Type B pancreatic cell (in vitro differentiated cells): ENCODE measurements at places on chromosomes 7 and 10. TPM values are rescaled to one million over a fixed set of nuclear protein-coding genes. Genes with fewer than 3 reads are reported as not detected.
A peak's percentile ranks its signal among the peaks of the same experiment; 100 is the strongest.

DNA sequence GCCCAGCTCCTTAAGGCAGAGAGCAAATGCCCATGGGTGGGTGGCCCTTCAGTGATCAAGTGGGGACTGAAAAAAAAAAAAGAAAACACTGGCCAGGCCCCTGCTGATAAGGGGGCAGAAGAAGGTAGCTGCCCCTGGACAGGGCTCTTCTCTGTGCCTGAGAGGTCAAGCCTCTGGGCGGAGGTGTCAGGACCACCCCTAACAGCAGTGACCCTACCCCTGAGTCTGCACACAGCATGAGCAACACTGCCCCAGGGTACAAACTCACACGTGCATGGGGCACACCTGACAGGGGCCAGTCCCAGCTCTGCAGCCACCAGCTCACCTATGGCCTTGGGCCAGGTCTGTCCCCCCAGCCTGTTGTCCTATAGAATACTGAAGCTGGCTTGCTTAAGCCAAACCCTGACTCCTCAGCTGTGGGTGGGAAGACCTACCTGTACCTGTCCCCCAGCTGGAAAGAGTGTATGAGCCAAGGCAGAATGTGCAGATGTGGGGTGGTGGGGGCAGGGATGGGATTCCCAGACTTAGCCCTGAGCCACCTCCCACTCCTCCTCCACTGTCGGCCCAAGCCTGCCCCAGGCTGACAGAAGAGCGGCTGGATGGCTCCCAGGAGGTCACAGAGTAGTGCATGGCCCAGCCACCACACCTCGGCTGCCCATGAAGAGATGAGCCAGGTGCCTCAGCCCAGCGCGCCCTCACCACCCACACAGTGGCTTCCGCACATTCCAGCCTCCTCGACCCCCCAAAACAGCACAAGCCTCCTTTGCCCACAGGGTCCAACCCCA is 23.7 kb downstream of the KCNH2 start:
- DNase-seq: no peak

DNA sequence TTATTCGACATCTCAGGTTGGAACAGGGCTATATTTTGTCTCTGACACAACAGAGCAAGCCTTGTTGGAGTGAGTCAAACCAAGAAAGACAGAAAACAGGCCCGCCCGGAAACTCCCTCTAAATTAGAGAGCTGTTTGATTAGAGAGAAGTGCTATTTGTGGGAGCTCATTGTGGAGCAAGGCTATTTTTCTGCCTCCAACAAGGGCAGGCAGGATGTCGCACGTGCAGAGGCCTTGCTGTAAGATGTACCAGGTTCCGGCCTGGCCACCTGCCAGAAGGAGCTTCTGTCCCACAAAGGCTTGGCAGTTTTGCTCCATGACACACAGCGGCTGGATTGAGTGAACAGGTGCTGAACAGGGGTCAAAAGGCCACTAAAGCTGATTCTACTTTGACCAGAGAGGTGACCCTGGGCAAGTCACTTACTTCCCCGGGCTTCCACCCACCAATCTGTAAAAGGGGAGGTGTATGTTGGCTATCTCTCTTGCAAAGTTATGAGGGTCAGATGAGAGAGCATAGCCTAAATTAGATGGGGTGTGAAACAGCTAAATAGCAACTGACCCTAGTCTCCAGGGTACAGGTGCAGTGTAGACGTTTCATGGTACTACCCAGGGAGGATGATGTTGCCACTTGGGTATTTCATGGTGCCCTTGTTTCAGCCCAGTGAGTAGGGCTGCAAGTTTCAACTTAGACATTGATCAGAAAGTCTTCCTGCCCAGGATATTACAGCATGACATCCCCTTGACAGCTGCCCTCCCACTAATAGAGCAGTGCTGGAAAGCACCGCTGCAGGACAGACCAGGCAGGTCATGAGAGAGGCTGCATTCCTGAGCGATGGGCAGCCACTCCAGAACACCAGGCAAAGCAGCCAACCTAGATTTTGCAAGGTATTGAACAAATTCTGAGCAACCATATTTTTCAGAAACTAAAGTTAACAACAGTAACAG is 62.0 kb downstream of the VSTM4 start:
- DNase-seq: no peak

DNA sequence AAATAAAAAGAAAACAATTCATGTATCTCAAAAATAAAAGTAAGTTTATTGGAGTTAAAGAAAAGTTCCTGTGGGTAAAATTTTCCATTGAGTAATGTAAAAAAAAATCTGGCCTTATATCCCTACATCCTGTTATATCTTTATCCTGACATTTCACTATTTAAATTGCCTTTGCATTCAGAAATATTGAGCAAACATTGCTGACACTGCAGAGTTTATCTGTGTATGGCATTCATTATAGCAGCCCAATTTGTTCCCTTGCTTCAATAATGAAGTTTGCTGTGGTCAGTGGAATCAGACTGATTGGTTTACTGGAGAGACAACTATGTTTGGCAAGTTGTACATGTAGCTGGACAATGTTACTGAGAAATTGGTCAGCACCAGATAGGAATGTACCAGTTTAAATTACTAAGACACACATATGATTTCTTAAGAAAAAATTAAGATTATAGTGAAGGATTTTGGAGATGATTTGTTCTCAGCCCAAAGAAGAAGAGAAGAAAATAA is 271.7 kb downstream of the ANKRD7 start:
- DNase-seq: no peak

DNA sequence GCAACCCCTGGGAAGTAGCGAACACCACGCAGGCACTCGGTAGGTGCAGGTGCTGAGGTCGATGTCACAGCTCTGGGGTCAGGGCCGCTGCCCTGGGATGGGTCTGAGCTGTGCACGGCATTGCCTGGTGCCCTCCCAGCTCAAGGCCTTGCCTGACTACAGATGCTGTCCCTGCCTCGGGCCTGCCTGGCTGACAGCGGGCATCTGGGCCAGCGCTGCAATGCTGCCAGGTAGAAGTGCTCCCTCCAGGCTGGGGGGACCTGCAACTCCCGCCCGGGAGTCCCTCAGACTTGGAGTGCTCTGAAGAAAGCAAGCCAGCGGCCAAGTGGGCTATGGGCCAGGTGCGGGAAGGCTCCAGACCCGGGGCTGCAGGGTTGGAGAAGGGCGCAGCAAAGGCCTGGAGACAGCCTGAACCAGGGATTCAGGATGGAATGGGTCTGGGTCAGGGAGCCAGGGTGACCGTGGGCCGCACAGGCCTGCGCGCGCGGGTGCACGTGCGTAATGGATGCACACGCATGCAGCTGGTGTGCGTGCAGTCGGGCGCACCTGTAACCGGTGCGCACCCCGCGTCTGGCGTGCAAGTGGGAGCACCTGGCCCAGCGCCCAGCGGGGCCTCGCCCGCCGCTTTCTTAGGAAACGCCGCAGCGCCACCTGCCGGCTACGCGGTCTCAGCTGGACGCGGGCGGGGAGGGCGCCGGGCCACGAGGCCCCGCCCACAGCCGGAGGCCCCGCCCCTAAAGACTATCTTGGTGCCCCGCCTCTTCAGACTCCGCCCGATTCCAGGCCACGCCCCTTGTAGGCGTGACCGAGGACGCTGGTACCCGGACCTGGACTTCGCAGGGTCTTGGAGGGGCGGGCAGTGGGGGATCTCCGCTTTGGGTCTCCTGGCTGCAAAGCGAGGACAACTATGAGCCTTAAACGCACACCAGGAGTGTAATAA is 46.7 kb downstream of the MICALL2 start:
- peak; percentile 92 for DNase-seq

DNA sequence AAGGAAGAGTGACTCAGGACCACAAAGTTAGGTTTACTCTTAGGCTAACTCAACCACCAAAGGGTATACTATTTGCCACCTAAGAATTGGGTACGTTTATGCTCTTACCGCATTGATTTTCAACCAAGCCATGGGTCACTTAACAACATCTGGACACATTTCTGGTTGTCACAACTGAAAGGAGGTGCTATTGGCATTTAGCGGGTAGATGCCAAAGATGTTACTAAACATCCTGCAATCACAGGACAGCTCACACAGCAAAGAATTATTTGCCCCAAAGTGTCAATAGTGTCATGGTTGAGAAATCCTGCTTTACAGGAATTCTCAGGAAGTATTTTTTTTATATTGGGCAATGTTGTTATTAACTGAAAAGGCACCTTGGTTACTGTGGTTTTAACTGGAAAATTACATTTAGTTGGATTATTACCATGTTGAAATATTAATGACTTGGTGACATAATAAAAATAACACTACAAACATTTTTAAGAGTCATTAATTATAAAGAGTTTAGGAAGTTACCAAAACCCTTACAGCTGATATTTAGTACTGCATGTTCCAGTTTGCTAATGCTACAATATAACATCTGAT is 185.0 kb upstream of the TMEM196 start:
- DNase-seq: no peak

GRCh38 chr10:105950410-105950809 is 1214.1 kb downstream of the SORCS1 start:
- no peak for DNase-seq

GRCh38 chr7:110621289-110621688 is 469.6 kb upstream of the LRRN3 start:
- no peak for DNase-seq

DNA sequence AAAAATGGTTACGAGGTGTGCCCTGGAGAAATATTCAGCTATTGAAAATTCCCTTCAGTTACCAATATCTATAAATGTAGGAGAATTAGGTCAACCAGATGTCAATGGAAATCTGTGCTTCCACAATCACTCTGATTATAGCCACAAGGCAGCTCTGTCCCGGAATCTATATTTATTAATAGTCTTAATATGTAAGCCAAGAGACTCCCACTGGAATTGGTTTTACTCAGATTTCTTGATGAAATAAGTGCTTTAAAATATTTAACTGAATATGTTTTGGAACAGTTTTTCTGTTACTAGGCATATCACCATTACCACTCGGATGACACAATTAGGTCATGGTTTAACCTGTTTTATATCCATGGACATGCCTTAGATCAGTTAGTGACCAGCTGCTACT is 169.6 kb downstream of the POM121L12 start:
- no peak for DNase-seq

Gene BMPR1A
- 63.3 and 84.7 TPM in 2 replicates for total RNA-seq

Gene CSTF2T
- total RNA-seq: 23.6 and 31.6 TPM in 2 replicates
